ENCODE measurements at places on chromosomes 1 and 21. TPM values are rescaled to one million over a fixed set of nuclear protein-coding genes. Genes with fewer than 3 reads are reported as not detected.

Gene SH2D2A
- total RNA-seq = 2.5 TPM

DNA sequence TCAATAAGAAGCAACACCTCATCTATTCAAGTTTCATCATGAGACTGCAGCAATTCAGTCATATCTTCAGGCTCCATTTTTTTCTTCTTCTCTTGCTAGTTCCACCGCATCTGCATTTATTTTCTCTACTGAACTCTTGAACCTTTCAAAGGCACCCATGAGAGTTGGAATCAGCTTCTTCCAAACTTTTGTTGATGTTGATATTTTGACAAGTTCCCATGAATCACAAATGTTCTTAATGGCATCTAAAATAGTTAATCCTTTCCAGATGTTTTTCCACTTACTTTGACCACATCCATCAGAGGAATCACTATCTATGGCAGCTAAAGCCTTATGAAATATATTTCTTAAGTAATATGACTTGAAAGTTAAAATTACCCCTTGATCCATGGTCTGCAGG lies 434.3 kb downstream of the GPATCH2 start:
- no peaks in the 10 kb centered on the region for H3K36me3 ChIP-seq
- H3K27ac ChIP-seq = no peak overlapping the region
- H3K4me3 ChIP-seq = no peak overlapping the region
- no peaks in the 10 kb centered on the region for H3K4me1 ChIP-seq
- no peaks in the 10 kb centered on the region for H3K27me3 ChIP-seq
- DNase-seq = no peak

DNA sequence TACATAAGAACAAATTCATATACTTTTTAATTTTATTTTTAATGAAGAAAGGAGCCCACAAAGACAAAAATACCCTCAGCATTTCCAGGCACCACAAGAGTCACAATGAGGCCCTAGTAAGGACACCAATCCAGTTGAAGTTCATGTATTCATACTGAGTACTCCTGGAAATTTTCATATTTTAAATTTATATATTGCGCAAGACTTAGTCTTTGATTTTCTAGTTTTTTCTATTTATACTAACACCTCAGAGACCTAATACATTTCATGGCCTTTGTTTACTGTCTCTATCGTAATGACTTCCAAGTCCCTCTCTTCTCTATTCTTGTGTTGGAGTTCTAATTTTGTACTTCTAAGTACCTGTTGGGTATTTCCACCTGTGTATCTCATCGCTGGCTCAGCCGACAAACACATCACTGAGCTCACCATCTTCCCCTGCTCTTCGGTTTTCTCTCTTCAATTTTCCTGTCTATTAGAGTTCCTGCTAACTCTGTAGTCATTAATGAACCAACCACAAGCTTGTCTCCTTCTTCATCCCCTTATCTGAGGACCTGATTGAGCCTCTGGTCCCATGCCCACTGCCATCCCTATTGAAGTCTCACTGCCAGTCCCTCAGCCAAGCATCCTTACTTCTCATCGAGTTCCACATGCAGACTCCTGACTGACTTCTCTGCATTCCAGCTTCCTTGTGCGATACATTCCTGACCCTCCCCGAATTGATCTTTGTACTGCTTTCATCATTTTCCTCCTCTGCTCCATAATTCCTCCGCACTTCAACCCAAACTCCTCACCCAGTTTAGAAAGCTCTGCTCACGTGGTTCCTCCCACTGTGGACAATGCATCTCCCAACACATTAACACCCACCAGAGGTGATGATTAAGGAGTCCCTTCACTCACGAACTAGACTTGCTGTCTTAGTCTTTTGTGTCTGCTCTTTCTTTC lies 17.3 kb upstream of the IRF2BP2 start:
- H3K4me3 ChIP-seq = no peak overlapping the region
- no peaks in the 10 kb centered on the region for H3K36me3 ChIP-seq
- DNase-seq = no peak
- H3K27ac ChIP-seq = no peak overlapping the region
- H3K4me1 ChIP-seq = peaks cover 4% of the 10 kb centered on the region

- H3K4me1 ChIP-seq = no peaks in the 10 kb centered on the region
- no peak overlapping the region for H3K4me3 ChIP-seq
- H3K27me3 ChIP-seq = peaks cover under 1% of the 10 kb centered on the region
- H3K27ac ChIP-seq = no peak overlapping the region
These were observed 170.6 kb downstream of the RUNX1 start for GRCh38 chr21:34878501-34878900.

- H3K27me3 ChIP-seq = no peaks in the 10 kb centered on the region
- H3K36me3 ChIP-seq = no peaks in the 10 kb centered on the region
- no peak overlapping the region for H3K4me3 ChIP-seq
- no peak overlapping the region for H3K27ac ChIP-seq
- no peak for DNase-seq
- no peaks in the 10 kb centered on the region for H3K4me1 ChIP-seq
These were observed 45.9 kb downstream of the GPR88 start for GRCh38 chr1:100583827-100584226.

Gene ASPM
- 32.4 TPM for total RNA-seq
